Right lung (tissue), 10 donors: ENCODE measurements at places on chromosomes 6 and 20.
A peak's percentile ranks its signal among the peaks of the same experiment; 100 is the strongest.

DNA sequence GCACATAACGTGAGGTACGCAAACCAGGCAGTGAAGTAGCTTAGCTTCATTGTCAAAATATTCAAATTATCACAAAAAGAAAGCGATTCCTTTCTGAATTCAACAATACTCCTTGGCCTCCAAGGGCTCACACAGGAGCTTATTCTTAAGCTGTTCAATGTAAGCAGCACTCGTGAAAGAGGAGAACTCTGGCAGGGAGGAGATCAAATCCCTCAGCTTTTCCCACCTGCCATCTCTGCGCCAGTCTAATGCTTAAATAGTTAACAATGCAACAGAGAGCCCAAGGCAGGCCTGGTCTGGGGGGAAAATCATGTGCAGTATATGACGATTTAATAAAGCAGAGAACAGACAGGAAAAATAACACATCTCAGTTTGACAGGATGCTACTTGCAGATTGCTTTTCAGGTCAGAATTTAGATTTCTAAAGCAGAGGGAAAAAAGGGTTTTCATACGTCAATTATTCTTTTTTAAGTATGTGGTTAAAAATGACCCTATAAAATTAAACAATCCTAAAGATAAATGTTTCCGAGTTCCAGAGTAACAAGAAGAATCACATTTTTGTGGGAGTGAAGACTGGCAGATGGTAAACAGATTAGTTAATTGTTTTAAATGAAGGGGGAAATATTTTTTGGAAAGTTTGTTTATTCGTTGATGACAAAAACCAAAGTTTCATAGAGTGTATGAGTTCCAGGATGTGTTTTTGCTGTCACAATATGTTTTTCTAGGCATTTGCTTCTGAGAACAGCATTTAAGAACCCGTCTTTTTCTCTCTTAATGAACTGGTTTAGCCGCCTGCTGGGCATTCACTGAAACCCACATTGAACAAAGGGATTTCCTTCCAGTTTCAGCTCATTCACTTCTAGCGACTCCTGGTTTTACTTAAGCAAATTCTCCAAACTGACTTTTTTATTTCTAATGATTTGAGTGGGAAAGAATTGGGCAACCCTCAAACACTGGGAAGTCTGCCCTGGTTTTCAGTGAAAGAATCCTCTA lies 45.9 kb downstream of the PLAGL1 start:
- peak; percentile 83 for DNase-seq

GRCh38 chr6:168577496-168577895 lies 136.5 kb downstream of the SMOC2 start:
- DNase-seq, result no peak

DNA sequence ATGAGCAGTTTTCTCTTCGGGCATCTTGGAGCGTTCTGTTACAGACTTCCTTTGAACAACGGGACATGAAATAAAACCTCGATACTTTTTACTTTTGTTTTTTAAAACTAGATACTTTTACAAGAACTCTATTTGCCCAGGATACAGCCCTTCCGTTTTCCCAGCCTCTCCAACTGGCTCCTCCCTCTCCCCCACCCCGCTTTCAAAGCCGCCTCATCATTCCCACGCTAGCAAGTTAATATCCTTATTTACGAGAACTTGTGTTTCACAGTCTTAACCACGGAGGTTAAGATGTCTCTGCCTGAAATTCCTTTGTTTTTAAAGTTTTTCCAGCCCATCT lies 241 bp upstream of the CFAP206 start:
- DNase-seq, result no peak

DNA sequence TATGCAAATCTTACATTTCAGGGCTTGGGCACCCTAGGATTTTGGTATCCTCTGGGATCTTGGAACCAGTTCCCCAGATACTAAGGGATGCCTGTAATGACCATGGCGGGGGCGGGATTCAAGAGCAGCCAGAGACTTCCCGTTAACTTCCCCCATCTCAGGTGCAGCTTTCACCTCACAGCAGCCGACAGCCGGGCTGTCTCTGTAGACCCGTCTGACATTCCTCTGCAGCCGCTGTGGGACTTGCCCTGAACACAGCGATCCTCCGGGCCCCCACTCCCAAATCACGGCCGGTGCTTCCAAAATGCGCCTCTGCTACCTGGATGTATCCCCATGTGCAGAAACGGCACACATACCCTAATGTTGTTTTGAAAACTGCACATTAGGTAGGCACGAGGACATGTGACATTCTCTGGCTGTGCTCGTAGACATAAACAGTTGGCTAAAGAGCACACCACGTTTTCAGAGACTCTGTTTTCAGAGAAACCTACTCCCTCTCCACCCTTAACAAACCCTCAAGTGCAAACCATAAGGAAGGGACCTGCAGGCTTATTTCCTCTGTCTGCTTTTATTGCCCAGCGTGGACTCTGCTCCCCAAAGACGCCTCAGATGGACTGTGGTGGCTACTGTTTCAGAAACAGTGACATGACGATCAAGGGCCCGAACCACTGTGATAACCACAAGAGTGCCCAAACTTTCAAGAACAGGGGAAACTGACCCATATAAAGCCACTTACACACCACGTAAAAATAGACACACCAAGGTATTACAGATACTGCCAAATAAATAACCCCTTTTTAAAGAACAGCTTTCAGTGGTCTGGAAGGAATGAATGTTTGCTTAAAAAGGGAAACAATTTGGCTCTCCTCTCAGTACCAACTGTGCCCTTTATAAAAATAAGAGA lies 72.9 kb upstream of the FOXC1 start:
- DNase-seq, result no peak

DNA sequence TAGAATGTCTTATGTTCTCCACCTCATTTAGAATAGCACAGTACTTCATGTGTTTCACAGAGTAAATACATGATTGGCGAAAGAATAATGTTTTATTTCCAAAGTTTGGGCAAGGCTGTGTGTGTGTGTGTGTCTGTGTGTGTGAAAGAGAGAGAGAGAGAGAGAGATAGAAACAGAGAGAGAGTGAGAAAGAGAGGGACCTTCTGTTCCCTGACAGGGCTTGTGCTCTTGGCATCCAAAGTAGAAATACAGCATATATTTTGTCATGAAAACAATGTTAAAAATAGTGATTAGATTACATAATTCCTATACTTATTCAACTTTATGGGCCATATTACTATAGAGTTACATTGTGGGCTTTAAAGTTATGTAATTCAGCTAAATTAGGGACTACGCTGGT lies 201.2 kb downstream of the KIF6 start:
- peak; percentile 91 for DNase-seq

GRCh38 chr20:37192137-37192854 lies 12.9 kb upstream of the MROH8 start:
- peak; percentile 86 for DNase-seq

GRCh38 chr20:24497851-24498250 lies 28.4 kb downstream of the SYNDIG1 start:
- peak; percentile 42 for DNase-seq
